ENCODE measurements at places on chromosomes 3 and 15. TPM values are rescaled to one million over a fixed set of nuclear protein-coding genes. Genes with fewer than 3 reads are reported as not detected.
A peak's percentile ranks its signal among the peaks of the same experiment; 100 is the strongest.

DNA sequence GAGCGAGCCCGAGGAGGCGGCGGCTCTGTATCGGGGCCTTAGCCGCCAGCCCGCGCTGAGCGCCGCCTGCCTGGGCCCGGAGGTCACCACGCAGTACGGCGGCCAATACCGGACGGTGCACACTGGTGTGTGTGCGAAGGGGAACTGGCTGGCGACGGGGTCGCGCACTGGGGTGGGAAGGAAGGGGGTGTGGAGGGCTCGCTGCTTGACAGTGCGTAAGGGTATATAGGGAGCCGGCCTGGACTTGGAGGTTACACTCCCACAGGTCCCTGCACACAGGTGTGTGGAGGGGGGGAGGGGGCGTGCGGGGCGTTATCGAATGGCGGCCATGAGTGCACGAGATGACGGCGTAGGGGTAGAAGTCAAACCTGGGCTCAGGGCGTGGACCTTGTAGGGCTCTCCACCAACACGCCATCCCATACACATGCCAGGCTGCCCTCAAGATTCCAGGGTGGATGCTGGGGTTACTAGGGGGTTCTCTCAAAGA is 389 bp downstream of the APEH start:
- no peak for DNase-seq

GRCh38 chr15:43528542-43529007 is 11.2 kb downstream of the MAP1A start:
- DNase-seq: peak; percentile 54

The SCG3 gene
- not detected for total RNA-seq

- no peak for DNase-seq
Measured at GRCh38 chr3:141287326-141287725, 55.7 kb downstream of the PXYLP1 start.
